ENCODE measurements at places on chromosomes 7 and 10. TPM values are rescaled to one million over a fixed set of nuclear protein-coding genes. Genes with fewer than 3 reads are reported as not detected.

Gene ENTPD1
- not detected for total RNA-seq

Gene ZNF117
- 1.7 TPM for total RNA-seq

Gene RAPGEF5
- total RNA-seq: 0.15 TPM

Gene NCF1
- total RNA-seq: not detected

Gene CDC14C
- not detected for total RNA-seq

Gene CNPY4
- 16.1 TPM for total RNA-seq

Gene LRRC61
- total RNA-seq: 6.8 TPM

Gene UNCX
- not detected for total RNA-seq

Gene PRLHR
- not detected for total RNA-seq

Measured in bronchus fibroblast of lung (primary cell).